ENCODE measurements at places on chromosomes 6 and 20. TPM values are rescaled to one million over a fixed set of nuclear protein-coding genes. Genes with fewer than 3 reads are reported as not detected.
A peak's percentile ranks its signal among the peaks of the same experiment; 100 is the strongest.

GRCh38 chr6:142854589-142855488 lies 90.1 kb downstream of the HIVEP2 start:
- DNase-seq = no peak

DNA sequence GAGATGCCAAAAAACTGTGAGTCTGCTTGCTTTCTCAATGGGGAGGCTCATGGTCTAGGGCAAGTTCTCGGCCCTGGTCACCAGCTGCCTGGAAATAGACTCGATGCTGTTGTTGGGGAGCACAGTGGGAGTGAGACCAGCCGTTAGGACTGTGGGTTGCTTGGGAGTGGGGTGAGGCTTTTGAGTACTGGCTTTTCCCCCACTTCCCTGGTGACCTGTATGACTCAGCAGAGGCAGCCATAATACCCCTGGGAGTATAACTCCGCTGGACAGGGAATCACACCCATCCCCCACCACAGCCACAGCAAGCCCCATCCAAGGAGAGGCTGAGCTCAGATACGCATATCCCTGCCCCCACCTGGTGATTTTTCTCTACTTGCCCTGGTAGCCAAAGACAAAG lies 48.9 kb upstream of the OGFRL1 start:
- no peak for DNase-seq

- no peak for DNase-seq
Measured at GRCh38 chr6:161985876-161986423, 712.1 kb upstream of the AGPAT4 start.

DNA sequence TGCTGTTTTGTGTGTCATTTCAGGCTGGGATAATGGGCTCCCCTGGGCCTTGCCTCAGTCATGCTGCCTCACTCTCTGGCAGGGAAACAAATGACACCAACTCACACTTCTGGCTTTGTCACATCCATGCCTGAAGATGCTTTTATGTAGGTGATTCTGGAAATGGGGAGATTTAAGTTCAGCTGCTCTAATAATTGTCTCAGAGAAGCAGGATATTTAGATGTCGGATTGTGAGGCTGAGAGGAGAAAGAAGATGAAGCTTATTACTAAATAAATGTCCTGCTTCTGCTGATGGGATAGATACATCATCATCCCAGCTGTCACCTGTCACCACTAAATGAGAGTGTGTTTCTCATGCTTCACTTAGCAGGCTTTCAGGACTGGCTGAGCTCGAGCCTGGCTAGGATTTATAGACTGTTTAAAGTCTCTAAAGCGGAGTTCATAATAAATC lies 480.2 kb upstream of the SPTLC3 start:
- DNase-seq = no peak

DNA sequence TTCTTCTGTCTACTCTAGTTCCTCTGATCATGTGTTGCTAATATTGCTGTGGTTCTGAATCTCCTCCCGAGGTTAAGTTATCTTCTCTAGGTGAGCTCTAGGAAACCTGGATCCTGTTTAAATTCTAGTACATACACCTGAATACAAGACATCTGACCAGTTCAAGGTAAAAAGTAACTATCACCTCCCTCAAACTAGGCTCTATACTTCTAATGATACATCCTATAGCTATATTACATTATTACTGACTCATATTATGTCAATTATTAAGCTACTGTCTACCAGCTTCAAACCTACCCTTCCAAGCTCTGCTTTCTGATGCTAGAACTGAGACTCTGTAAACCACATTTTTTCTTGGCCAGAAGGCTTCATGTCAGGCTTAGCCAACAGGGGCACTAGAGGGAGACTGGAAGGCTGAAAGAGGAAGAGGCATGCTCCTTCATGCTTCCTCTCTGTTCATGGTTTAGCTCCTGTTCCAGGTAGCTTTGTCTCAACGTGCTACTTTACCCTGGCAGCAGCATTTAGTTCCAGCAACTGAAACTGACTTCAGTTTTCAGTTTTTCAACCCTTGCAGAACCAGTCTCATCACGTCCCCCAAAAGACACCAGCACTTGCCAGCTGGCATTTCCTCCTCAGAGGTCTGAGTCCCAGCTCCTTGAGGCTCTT lies 148.4 kb upstream of the TOP1 start:
- no peak for DNase-seq

DNA sequence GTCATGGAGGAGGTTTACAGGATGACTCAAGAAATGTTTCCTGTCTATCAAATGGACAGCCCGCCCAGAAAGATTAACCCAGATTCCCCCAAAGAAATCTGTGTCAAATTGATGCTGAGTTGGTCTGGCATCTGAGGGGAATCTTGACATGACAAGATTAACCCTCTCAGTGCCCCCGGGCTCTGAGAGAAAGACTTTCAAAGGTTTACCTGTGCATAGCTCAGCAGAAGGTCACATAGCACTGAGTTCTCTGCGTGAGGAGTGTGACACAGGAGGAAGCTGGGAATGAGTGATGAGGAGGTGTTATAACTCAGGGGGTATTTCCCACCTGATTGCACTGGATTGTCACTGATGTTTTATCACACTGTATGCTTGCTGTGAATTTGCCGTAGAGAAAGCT lies 601.2 kb downstream of the DHX35 start:
- DNase-seq = no peak

- DNase-seq = no peak
Measured at GRCh38 chr20:57503035-57503658, 21.8 kb downstream of the CTCFL start.

DNA sequence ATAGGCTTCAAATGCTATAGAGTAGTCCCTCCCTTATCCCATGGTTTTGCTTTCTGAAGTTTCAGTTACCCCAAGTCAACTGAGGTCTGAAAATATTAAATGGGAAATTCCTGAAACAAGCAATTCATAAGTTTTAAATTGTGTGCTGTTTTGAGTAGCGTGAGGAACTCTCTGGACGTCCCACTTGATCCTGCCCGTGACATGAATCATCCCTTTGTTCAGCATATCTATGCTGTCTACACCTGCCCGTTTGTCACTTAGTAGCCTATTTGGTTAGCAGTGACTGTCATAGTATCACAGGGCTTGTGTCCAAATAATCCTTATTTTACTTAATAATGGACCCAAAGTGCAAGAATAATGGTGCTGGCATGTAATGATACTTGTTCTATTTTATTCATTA lies 5.0 kb downstream of the PCMT1 start:
- no peak for DNase-seq

GRCh38 chr6:36386495-36387439 lies 702 bp downstream of the ETV7 start:
- DNase-seq = peak; percentile 51

GRCh38 chr6:98047164-98047563 lies 764.1 kb upstream of the MMS22L start:
- DNase-seq = no peak

DNA sequence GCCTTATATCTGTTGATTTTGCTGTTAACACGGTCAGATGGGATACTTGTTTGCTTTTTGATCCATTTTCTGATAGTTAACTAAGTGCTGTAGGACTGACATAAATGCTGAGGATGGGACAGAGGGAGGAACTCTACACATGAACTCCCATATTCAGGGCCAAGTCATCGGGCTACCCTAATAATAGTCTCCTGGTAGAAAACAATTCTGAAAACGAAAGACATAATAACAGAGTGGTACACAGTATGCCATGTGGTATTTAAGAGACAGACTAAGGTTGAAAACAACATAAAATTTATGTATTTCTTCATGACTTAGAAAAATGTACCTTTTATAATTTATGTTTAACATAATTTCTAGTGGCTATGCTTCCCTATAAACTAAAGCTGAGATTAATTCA lies 12.0 kb downstream of the ID4 start:
- DNase-seq = no peak

GRCh38 chr20:12659942-12660341 lies 348.8 kb upstream of the SPTLC3 start:
- no peak for DNase-seq

GRCh38 chr6:90256698-90257485 lies 39.8 kb downstream of the BACH2 start:
- DNase-seq = no peak

GRCh38 chr6:124076336-124077048 lies 272.8 kb downstream of the NKAIN2 start:
- no peak for DNase-seq

- DNase-seq = no peak
Measured at GRCh38 chr6:34806738-34807453, 15.0 kb downstream of the BLTP3A start.

DNA sequence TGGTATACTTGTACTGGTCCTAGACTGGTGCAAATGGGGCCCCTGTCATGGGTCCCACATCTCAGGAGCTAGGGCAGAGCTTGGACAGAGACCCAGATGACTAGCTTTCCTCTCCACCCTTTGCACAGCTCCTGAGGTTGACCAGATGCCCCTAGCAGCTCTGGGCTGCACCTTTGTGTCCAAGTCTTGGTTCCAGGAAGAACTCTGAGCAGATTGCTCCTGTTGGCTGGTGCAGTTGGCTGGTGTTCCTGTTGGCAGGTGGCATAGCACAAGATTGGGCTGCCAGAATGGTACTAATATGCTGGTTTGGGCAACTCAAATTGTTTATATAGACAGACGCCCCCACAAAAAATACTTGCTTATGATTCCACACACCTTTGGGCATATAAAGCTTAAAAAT lies 89.4 kb upstream of the EZR start:
- no peak for DNase-seq

DNA sequence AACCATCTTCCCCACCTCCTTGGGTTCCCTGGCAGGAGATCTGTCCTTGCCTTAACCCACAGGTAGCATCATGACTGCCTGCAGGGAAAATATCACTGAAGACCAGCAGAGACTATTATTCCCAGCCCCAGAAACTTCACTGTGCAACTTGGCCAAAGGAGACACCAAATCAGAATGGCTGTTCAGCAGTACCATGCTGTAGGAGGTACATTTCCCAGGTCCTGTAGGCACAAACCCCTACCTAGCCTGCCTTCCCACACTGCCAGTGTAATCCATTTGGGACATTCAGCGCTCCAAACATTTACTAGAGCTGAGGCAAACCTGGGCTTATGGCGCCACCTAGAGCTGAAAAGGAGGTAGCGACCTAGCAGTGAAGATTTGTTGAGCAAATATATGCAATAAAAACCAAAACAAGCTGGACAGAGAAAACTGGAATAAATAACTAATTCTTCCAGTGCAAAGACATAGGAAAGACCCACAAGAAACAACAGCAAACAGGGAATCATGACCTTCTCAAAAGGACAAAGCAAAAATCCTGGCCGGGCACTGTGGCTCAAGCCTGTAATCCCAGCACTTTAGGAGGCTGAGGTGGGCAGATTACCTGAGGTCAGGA lies 60.3 kb downstream of the VTA1 start:
- peak; percentile 23 for DNase-seq

- DNase-seq = no peak
Measured at GRCh38 chr6:44339301-44339700, 3.1 kb upstream of the SPATS1 start.

GRCh38 chr20:56582542-56582941 lies 46.6 kb upstream of the TFAP2C start:
- no peak for DNase-seq

IP6K3 gene
- total RNA-seq = 0.12 TPM

LGSN gene
- total RNA-seq = 0.19 TPM

SLC22A7 gene
- total RNA-seq = not detected

PHF3 gene
- total RNA-seq = 35.3 TPM

VGLL2 gene
- total RNA-seq = not detected

BAG2 gene
- total RNA-seq = 0.98 TPM

All from pancreas (tissue), 10 donors.